ENCODE measurements at places on chromosomes 3 and 15.

DNA sequence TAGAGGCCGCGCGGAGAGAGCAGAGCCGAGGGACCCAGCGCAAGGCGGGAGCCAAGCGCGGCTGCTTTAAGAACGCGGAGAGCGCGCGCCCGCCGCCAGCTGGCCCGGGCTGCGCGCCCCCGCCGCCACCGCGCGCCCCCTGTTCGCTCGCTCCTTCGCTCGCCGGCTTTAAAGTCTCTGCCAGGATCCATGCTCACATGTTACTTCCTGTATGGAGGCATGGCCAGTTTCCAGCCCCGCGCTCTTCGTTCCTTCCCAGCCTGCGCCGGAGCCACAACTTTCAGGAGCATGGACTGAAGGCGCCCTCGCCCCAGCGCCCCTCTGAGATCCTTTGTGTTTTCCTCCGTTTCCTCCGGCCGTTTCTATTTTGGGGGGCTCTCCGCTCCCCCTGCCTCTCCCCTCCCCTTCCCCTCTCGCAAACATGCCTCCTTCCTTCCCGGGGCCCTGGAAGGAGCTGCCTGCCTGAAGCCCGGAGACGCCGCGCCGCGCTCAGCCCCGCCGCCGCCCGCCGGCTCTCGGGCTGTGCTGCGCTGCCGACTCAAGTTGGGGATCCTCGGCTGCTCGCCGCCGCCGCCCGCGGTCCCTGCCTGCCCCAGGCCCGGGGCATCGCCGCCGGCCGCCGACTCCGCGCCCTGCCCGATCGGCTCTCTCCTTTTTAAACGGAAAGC, at the start of gene PTPRG:
Gene PTPRG (plus strand): TSS at position 198 of the 668 bp plus-strand sequence. CDS start 717 bp downstream, outside the sequence.
- H3K27me3 ChIP-seq: peaks cover 62% of the 10 kb centered on the region
- H3K4me3 ChIP-seq: peak within 1 kb of the TSS; percentile 82
- H3K36me3 ChIP-seq: no peaks in the 10 kb centered on the region
- DNase-seq: no peak

- H3K4me1 ChIP-seq: no peaks in the 10 kb centered on the region
- no peaks in the 10 kb centered on the region for H3K27me3 ChIP-seq
- H3K27ac ChIP-seq: no peak overlapping the region
- no peak overlapping the region for H3K4me3 ChIP-seq
- H3K36me3 ChIP-seq: no peaks in the 10 kb centered on the region
Observed at GRCh38 chr3:81554388-81554787, 207.1 kb downstream of the GBE1 start.

DNA sequence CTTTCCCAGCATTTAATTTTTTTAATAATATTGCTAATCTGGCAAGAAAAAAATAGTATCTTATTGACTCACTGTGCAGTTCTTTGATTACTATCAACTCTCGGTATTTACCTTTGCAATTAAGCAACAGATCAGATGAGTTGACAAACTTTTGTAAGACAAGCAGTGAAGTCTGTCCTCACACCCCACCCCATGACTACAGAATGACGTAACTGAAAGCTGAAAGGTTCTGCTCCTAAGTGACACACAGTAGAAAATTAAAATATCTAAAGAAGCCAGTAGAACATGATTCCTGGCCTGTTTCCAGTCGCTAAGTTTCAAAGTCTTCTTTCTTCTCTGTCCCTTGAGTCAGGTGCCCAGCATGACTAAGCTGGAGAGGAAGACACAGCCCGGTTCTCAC, 135.5 kb downstream of the STT3B start:
- H3K4me1 ChIP-seq: no peaks in the 10 kb centered on the region
- H3K4me3 ChIP-seq: no peak overlapping the region
- H3K27me3 ChIP-seq: peaks cover 14% of the 10 kb centered on the region
- H3K36me3 ChIP-seq: peaks cover 2% of the 10 kb centered on the region
- H3K27ac ChIP-seq: no peak overlapping the region

GRCh38 chr15:25874379-25874778, 11.3 kb upstream of the ATP10A start:
- DNase-seq: no peak
- H3K4me1 ChIP-seq: peaks cover 4% of the 10 kb centered on the region
- no peak overlapping the region for H3K4me3 ChIP-seq
- no peaks in the 10 kb centered on the region for H3K27me3 ChIP-seq
- H3K27ac ChIP-seq: no peak overlapping the region

DNA sequence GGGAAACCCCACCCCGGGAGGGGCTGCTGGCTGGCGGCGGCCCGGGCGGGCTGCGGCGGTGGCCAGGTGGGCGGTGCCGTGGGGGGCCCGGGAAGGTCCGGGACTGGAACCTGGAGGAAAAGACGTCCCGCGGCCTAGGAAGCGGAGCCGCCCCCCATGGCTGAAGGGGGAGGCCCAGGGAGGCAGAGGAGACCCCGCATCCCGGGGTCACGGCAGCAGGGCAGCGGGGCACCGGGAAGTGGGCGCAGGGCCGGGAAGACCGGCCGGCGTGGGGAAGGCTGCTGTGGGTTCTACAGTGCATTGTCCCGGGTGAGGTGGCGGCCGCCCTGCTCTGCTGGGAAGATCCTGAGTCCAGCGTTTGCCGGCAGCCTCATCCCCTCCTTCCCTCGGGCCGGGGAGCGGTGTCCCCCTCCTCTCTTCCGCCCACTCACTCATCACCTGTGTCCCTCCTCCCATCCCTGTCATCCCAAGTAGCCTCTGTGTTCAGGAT, 525 bp upstream of the FSTL1 start:
- H3K4me1 ChIP-seq: peaks cover 9% of the 10 kb centered on the region
- peaks cover 13% of the 10 kb centered on the region for H3K36me3 ChIP-seq
- no peak for DNase-seq
- no peak overlapping the region for H3K27ac ChIP-seq
- H3K27me3 ChIP-seq: peaks cover 62% of the 10 kb centered on the region
- peak overlapping the region; percentile 86 for H3K4me3 ChIP-seq

DNA sequence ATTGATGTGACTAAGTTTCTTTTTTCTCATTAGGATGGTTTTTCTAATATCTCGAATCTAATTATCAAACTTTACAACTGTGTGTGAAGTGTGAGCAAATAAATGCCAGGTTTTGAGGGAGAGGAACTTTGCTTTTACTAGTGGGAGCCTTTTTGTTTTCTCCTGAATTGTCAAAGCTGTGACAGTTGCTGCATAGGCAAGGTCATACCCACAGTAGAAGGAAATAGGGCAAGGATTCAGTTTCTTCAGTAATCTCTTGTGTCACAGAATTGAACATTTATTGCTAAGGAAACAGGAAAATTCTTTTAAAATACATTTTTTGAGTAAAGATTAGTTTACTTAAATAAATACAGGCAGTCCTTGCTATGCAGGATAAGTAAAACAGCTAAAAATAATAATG, 19.5 kb downstream of the GMPS start:
- peaks cover 30% of the 10 kb centered on the region for H3K4me1 ChIP-seq
- no peaks in the 10 kb centered on the region for H3K27me3 ChIP-seq
- DNase-seq: no peak
- H3K27ac ChIP-seq: no peak overlapping the region
- H3K4me3 ChIP-seq: no peak overlapping the region

GRCh38 chr15:100261302-100262240, 80.2 kb downstream of the ADAMTS17 start:
- peaks cover 11% of the 10 kb centered on the region for H3K36me3 ChIP-seq
- peaks cover 4% of the 10 kb centered on the region for H3K4me1 ChIP-seq
- no peak for DNase-seq
- no peak overlapping the region for H3K4me3 ChIP-seq
- H3K27me3 ChIP-seq: no peaks in the 10 kb centered on the region

GRCh38 chr3:42264399-42265058, 1.5 kb downstream of the CCK start:
- no peak overlapping the region for H3K4me3 ChIP-seq
- H3K27me3 ChIP-seq: peaks cover 74% of the 10 kb centered on the region
- no peak for DNase-seq
- H3K4me1 ChIP-seq: peaks cover 6% of the 10 kb centered on the region
- H3K27ac ChIP-seq: no peak overlapping the region
- H3K36me3 ChIP-seq: peaks cover 6% of the 10 kb centered on the region

DNA sequence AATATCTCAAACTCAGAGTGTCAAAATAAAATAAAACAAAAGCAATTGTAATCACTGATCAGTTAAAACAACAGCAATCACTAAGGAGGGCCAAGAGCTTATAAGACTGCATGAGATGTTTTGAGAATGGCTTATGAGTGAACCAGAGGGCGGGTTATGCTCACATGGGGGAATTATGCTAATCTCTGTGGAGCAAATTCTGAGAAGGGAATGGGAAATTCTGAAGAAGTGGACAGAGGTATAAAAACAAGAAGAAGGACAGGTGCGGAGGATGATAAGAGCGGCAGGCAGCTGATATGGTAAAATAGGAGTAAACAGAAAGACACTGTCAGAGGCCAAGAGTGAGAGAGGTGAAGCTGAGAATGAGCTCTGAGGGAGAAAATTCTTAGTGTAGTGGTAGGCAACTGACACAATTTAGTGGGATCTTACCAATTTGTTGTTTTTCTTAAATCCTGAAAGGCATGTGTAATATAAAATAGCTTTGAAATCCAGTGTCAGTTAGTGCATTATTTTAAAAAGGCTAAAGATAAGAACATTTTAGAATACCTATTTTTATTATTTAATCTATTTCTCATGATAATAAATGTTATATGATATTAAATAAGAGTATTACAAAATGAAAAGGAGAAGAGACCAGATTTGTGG, 133.8 kb downstream of the SPATA16 start:
- no peak for DNase-seq
- no peaks in the 10 kb centered on the region for H3K27me3 ChIP-seq
- H3K4me1 ChIP-seq: no peaks in the 10 kb centered on the region
- H3K27ac ChIP-seq: no peak overlapping the region

GRCh38 chr3:63047068-63047467, 171.9 kb upstream of the CADPS start:
- no peaks in the 10 kb centered on the region for H3K36me3 ChIP-seq
- H3K4me3 ChIP-seq: no peak overlapping the region
- no peaks in the 10 kb centered on the region for H3K27me3 ChIP-seq
- H3K4me1 ChIP-seq: no peaks in the 10 kb centered on the region
- H3K27ac ChIP-seq: no peak overlapping the region
- DNase-seq: no peak
